ENCODE measurements at places on chromosomes 2 and 18.
A peak's percentile ranks its signal among the peaks of the same experiment; 100 is the strongest.

- no peaks in the 10 kb centered on the region for H3K4me1 ChIP-seq
- H3K4me3 ChIP-seq, result no peak overlapping the region
- no peaks in the 10 kb centered on the region for H3K36me3 ChIP-seq
- H3K27ac ChIP-seq, result no peak overlapping the region
Measured at GRCh38 chr2:234139755-234140154, 89.3 kb downstream of the SPP2 start.

GRCh38 chr18:23941791-23942190 is 72.8 kb upstream of the TTC39C start:
- no peak overlapping the region for H3K4me3 ChIP-seq

DNA sequence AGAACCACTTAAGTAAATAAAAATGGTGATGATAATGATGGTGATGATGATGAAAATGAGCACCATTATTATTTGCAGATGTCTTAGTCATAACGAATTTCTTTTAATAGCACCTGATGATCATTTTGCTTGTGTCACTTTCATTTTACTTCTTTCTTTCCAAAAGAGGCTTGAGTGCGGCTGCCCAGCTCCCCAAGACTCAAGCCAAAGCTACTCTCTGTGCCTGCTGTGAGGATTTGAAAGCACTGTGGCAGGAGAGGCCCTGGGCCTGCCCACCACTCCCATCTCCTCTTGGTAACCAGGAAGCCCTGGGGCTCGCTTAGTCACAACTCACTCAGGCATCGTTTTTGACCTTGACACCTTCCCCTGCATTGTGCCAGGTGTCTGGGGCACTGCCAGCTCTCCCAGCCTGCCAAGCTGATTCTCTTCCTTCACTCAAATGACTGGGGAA is 41.2 kb downstream of the RPL37A start:
- H3K27me3 ChIP-seq, result no peaks in the 10 kb centered on the region
- H3K27ac ChIP-seq, result peak overlapping the region; percentile 88
- no peaks in the 10 kb centered on the region for H3K36me3 ChIP-seq
- H3K4me1 ChIP-seq, result peaks cover 28% of the 10 kb centered on the region

DNA sequence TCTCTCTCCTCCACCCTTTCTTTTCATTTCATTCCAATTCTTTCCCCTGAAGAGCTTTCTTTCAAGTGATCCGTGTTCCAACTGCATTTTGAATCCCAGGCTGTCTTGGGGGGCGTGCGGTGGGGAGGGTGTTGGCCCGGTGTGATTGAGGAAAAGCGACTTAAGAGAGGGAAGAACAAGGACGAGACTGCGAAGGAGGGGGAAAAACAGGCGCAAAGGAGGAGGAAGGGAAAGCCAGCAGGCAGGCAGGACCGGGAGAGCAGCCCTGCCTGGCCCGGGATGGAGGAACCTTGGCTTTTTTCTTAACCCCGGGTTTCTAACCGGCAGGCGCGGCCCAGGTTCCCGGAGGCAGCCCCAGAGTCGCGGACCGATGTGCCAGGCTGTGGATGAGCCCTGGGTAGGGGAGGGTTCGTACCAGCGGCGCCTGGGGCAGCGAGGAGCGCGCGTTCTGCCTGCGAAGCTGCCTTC is 1.3 kb downstream of the ADCYAP1 start:
- H3K4me1 ChIP-seq, result peaks cover 23% of the 10 kb centered on the region
- no peak overlapping the region for H3K27ac ChIP-seq
- H3K36me3 ChIP-seq, result no peaks in the 10 kb centered on the region
- H3K27me3 ChIP-seq, result peaks cover 98% of the 10 kb centered on the region

GRCh38 chr2:53342248-53342647 is 425.4 kb upstream of the CHAC2 start:
- no peaks in the 10 kb centered on the region for H3K36me3 ChIP-seq
- H3K27ac ChIP-seq, result no peak overlapping the region
- no peaks in the 10 kb centered on the region for H3K27me3 ChIP-seq
- no peak overlapping the region for H3K4me3 ChIP-seq
- no peaks in the 10 kb centered on the region for H3K4me1 ChIP-seq

- no peak overlapping the region for H3K4me3 ChIP-seq
- no peak overlapping the region for H3K27ac ChIP-seq
- DNase-seq, result no peak
- H3K36me3 ChIP-seq, result no peaks in the 10 kb centered on the region
- H3K4me1 ChIP-seq, result no peaks in the 10 kb centered on the region
Measured at GRCh38 chr2:211380041-211380440, 823.6 kb downstream of the CPS1 start.

GRCh38 chr2:109438146-109438545 is 175.6 kb downstream of the SEPTIN10 start:
- DNase-seq, result no peak
- no peaks in the 10 kb centered on the region for H3K4me1 ChIP-seq
- no peaks in the 10 kb centered on the region for H3K27me3 ChIP-seq
- no peaks in the 10 kb centered on the region for H3K36me3 ChIP-seq
- H3K27ac ChIP-seq, result no peak overlapping the region
- H3K4me3 ChIP-seq, result no peak overlapping the region

- H3K4me3 ChIP-seq, result no peak overlapping the region
- no peaks in the 10 kb centered on the region for H3K36me3 ChIP-seq
- no peak for DNase-seq
- no peak overlapping the region for H3K27ac ChIP-seq
- H3K27me3 ChIP-seq, result no peaks in the 10 kb centered on the region
Measured at GRCh38 chr2:182649316-182649715, 66.7 kb upstream of the DNAJC10 start.

Measured in breast epithelium (tissue), 4 donors.